Stimulated activated CD8-positive, alpha-beta memory T cell treated with anti-CD3 and anti-CD28 coated beads, Interleukin-4, amount 100 ng/mL, for 4 hours (primary cell): ENCODE measurements at places on chromosomes 2 and 18.

DNA sequence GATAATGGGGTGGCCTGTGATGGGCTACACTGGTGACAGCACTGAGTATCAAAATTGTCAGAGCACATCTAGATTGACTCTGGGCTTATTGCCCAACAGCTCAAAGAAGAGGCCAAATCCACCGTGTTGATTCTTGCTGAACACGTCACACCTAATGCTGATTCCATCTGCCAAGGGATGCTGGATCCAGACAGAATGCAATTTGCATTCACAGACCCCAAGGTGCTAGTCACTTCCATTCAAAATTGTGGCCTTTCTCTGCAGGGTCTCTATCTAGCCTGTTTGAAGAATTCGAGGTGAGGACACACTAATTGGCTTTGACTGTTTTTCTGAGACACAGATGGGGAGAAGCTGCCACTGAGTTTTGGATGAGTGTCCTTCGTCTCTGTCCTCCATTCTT is 13.5 kb upstream of the GPR39 start:
- no peak for DNase-seq

- no peak for DNase-seq
These were observed 572 bp upstream of the ZNF516 start for GRCh38 chr18:76495435-76496193.

GRCh38 chr2:113053666-113054065 is 999 bp upstream of the IL36B start:
- DNase-seq, result no peak

DNA sequence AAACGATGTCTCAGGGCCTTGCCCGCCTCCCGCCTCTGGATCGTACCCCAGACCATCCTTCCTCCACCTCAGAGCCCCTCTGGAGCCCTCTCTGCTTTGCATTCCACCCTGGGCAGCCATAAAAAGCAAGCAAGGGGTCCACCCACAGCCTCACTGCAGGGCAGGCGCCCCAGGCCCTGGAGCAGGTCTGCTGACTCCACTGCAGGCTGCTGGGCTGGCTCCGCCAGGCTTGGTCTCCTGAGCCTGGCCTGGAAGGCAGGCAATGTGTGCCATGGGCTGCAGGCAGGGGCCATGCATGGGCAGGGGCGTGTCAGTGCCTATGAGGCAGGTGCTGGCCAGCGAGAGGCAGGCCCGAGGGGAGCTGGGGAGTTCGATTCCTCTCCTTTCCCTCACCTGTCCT is 186.0 kb downstream of the ANKRD30B start:
- DNase-seq, result no peak

GRCh38 chr18:12828116-12829051 is 55.7 kb downstream of the PTPN2 start:
- DNase-seq, result no peak

DNA sequence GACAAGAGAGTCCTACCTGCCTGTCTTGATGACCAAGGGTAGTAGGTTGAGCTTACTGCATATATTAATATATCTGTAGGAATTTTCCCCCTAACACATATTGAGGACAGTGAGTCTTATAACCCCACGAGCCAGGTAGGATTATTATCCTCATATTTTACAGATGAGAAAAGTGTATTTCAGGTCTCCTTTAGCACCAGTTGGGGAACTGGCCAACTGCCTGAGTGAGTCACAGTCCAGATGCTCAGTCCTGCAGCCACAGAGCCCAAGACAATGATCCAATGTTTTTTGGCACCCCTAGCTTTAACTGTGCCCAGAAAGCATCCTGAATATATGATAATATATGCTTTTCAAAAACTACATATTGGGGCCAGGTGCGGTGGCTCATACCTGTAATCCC is 30.8 kb upstream of the GLS start:
- no peak for DNase-seq

GRCh38 chr2:23285091-23285800 is 99.7 kb upstream of the KLHL29 start:
- DNase-seq, result no peak

GRCh38 chr2:24635181-24635580 is 144.1 kb downstream of the NCOA1 start:
- DNase-seq, result no peak

DNA sequence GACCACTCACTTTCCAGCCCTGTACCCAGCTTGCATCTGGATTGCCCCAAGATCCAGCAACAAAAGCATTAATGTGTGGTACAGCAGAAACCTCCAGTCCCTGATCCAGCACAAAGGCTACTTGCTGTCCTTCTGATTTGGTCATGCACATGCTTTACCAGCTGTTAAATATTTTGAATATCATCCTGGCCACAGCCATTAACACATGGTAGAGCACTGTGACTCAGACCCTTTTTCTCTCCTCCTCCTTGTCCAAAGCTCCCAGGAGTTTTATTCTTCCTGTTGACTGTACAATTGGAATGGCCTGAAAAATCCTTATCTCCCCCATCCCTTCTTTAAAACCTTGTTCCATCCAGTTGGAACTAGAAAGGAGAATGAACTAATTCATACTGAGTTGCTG is 419.7 kb upstream of the TNP1 start:
- DNase-seq, result no peak

DNA sequence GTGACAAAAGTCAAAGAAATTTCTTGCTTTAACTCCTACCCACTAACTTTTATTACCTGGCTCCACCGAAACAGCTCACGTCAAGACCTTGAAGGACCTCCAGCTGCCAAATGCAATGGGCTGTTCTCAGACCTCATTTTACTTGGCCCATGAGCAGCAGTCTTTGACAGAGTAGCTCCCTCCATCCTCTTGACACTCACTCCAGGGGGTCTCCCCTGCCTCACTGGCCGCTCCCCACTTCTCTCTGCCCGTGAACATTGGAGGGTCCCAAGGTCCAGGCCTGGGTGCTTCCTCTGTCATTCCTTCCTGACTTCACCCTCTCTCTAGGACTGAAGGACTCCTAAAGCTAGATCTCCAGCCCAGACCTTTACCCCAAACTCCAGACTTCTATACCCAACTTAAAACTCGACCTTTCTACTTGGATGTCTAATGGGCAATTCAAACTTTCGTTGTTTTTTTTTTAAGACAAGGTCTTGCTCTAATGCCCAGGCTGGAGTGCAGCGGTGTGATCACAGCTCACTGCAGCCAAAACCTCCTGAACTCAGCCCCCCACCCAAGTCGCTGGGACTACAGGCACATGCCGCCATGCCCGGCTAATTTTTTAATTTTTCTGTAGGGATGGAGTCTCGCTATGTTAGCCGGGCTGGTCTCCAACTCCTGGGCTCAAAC is 92.9 kb upstream of the ST3GAL5 start:
- DNase-seq, result no peak

GRCh38 chr2:188326669-188327301 is 35.1 kb downstream of the GULP1 start:
- no peak for DNase-seq

- no peak for DNase-seq
These were observed 14.4 kb downstream of the CLEC4F start for GRCh38 chr2:70806013-70806412.

DNA sequence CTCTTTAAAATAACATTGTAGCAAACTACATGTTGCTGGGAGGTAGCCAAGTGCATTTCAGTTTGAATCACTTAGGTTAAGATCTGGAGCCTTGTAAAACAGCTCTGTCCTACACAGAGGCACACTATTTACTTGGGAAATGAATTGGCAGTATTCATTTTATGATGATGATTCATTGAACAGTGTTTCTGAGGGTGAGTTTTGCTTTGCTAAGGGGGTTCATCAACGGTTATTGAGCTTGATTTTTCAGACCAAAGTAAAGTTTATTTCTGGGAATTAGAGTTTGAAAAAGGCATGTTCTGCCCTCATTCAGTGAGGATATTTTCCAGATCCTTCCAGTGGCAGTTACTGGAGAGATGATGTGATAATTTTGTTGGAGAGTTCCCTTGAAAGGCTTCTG is 55.6 kb downstream of the CCDC85A start:
- DNase-seq, result no peak

- no peak for DNase-seq
These were observed 188.6 kb downstream of the ARL4C start for GRCh38 chr2:234308073-234308812.

GRCh38 chr2:218009231-218009630 is 6.4 kb upstream of the TNS1 start:
- no peak for DNase-seq

- DNase-seq, result no peak
These were observed 83.5 kb upstream of the ZFP36L2 start for GRCh38 chr2:43309935-43310334.

DNA sequence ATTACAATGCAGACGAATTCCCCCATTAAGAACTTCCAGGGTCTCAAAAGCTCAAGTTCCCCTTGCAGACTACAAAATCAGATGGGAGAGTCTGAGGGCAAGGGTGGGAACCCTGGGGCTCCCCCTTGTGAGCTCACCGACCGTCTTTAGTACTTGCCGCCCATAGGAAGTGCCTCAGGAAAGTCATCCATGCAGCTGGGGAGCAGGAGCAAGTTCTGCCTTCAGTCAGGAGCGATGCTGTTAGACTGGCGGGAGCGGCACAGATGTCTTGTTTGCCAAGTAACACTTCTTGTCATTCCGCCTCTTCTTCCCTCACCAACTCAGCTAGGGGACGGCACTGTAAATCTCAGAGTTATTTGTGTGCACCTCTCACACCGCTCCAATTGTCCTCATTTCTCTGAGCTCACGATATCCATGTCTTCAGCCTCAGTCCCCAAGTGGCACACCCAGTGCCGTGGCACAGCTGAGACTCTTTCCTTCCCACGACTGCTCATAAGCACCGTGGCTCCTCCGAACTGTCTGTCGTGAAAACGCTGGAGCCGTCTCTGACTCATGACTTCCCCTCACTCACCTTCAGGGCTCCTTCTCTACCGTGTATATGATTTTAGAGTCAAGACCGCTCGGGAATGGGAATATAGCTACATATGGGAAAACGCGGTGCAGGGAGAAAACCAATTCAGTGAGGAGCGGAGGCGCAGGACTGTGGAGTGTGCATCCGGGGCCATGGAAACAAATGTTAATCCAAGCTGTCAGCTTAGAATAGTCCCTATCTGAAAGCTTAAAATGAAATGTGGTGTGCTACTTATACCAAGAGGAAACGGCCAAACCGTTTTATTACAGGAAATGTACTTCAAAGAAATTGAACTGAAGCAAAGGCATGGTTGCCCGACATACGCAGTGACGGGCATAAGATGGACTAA is 34.0 kb downstream of the UXS1 start:
- peak; percentile 47 for DNase-seq

GRCh38 chr2:239465017-239466001 is 64.5 kb upstream of the HDAC4 start:
- no peak for DNase-seq

- no peak for DNase-seq
These were observed 44.0 kb upstream of the LRRTM4 start for GRCh38 chr2:77566131-77566530.

DNA sequence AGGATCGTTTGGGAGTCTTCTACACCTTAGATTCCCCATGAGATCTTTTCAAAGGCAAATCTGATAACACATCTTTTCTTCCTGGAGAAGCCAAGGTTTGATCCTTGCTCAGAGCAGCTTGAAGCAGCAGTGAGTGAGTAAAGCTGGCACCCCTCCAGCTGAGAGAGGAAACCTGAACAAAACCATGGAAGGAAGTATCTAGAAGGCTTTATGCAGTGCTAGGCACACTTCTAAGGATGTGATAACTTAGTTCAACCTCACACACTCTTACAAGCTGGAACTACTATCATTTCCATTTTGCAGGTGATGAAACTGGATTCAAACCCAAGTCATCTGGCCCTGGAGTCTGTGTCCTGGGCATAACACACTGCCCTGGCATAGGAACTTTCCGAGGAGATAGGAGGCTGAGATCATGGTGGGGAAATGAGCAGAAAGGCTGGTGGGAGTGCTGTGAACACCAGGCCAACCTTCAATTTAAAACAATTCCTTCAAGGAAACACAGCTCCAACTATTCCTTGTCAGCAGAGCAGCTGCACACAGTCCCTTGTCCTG is 71.2 kb downstream of the CTAGE1 start:
- no peak for DNase-seq

DNA sequence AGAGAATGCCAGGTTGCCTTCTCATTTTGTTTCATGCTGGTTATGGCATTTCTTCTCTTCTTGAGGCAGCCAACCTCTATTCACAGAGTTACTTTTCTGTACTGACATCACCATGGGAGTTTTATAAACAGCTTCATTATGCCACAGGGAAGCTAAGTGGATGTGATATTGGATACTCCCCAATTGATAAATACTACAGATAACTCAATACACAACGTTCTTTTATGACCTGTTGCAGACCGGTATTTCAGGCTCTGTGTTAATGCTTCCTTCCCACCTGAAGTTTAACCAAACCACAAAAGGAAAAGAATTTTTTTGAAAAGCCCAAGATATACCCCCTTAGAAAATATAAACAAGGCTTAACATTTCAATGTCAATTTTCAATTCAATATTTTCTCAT is 258.3 kb upstream of the SOX11 start:
- no peak for DNase-seq

GRCh38 chr2:12151716-12152115 is 405.3 kb downstream of the LPIN1 start:
- DNase-seq, result no peak

DNA sequence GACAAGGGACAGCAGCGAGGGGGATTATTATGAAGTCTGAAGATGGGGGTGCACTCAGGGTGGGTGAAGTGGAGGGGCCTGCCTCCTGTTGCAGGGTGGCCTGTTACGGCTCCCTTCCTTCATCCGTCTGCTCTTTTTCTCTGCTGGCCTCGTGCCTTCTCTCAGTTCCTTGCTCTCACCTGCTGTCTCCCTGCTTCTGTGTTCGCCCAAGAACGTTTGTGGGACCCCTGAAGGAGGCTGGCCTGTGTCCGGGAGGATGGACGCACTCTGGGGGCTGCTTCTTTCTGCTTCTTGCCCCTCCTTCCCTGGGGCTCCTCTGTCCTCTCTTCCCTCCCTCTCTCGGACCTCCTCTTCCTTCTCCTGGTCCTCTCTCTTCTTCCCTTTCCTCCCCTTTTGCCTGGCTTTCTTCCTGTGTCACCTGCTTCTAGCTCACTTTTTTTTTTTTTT is 13.8 kb downstream of the MROH2A start:
- DNase-seq, result no peak

DNA sequence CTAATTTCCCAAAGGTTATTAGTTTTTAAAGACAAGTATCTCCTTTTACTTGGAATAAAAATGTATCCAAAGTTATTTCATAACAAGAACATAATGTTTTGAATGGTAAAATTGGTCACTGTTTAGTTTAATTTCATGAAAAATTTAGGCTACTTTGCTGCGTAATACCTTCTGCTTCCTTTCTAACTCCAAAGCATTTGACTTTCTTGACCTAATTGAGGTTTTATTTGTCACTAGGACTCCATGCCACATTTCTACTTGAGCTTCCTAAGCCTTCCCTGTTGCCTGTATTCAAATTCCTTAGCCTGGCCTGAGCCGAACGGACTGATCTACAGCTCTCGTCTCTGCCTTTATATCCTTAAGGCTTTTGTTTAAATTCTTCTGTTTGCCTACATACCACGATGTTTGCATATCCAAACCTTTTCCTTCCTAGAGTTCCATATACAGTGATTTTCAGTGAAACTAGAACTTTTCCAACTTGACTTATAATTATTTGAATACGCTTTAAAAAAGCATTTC is 25.1 kb downstream of the ARMC9 start:
- no peak for DNase-seq

DNA sequence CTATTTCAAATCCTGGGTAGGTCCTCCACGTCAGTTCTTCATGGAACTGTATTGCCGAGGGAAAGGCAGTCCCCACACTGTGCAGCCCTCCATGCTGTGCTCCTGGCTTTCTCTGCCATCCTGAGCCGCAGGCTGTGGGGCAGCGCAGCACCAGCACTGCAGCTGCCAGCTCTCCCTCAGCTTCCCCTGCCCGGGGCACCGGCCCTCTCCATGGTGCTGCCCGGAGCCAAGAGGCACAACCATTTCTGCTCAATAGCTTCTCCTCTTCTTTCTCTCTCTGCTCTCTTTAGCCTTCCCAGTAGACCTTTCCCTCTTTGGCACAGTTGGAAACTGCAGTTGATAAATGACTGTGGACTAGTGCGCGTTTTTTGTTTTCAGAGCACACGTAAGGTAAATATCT is 12.1 kb downstream of the ANKRD23 start:
- DNase-seq, result no peak
